ENCODE measurements at places on chromosomes 4 and X.
A peak's percentile ranks its signal among the peaks of the same experiment; 100 is the strongest.

DNA sequence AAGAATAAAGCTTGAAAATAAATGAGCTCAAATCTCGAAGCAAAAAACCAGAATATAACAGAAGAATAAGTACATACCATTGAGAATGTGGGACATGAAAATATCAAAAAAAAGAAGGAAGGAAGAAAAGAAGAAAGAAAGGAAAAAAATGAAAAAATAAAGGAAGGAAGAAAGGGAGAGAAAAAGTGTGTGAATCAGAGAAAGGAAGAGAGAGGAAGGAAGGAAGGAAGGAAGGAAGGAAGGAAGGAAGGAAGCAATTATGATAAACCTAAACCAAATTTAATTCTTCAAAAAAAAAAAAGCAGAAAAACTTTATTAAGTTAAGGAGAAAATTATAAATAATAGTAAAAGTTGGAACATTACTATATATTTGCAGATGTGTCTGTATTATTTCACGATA is 949.8 kb downstream of the NLGN4X start:
- no peak for DNase-seq

DNA sequence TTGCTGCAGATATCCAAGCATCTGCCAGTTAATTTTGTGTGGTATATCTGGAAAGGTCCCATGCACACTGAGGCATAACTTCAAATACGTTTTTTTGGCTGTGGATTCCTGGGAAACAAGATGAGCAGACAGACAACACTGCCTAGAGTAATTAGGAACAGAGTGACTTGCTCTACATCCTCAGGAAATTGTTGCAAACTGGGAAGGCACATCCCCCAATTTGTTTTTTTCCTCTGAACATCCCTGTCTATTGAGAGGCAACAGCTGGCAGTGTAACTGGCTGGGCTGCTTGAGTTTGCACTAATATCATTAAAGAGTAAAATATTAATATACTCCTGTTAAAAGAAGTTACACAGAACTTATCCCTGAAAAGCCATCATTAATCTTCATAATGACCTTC is 207.7 kb upstream of the SLIT2 start:
- no peak for DNase-seq

GRCh38 chr4:124833831-124834505 is 121.4 kb upstream of the ANKRD50 start:
- no peak for DNase-seq

DNA sequence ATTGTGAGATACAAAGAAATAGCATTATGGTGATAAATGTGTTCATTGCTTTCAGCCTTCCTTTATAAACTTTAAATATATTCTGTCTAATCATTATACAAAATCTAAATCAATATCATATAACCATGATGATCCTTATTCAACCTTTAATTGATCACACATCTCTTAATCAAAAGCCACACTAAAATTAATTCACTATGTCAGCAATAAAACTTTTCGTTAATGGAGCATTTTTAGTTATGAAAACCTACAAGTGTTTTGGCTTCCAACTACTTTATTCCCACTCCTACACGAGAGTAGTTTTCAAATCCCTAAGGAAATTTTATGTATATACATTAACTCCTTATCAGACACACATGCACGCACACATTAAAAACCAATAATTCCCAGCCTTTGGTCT is 530.2 kb downstream of the KCTD8 start:
- no peak for DNase-seq

DNA sequence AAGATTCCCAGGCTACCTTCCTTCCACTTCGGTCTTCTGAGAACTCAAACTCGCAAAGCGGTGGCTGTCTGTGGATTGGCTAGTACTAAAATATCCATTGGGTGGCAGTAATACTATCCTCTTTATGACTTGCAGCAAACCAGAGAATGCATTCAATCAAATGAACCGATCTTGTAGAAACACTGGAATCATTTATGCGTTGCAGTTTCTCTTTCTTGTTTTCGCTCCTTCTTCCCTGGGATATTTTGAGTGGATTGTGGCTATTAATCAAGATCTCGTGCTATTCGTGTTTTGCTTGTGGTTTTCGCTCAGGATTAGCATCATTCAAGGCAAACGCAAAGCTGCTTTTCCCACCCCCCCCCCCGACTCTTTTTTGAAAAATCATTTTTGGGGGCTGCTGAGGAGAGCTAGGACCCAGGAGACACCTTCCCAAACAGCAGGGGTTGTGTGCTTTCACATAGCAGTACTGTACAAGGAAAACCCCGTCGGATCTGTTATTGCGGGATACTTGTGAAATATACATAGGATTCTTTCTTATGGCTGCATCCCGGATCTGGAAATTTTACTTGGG is at the start of gene IL1RAPL1:
Gene IL1RAPL1, plus strand, starts transcription at position 466 of the 571 bp plus-strand sequence.
- DNase-seq = no peak

DNA sequence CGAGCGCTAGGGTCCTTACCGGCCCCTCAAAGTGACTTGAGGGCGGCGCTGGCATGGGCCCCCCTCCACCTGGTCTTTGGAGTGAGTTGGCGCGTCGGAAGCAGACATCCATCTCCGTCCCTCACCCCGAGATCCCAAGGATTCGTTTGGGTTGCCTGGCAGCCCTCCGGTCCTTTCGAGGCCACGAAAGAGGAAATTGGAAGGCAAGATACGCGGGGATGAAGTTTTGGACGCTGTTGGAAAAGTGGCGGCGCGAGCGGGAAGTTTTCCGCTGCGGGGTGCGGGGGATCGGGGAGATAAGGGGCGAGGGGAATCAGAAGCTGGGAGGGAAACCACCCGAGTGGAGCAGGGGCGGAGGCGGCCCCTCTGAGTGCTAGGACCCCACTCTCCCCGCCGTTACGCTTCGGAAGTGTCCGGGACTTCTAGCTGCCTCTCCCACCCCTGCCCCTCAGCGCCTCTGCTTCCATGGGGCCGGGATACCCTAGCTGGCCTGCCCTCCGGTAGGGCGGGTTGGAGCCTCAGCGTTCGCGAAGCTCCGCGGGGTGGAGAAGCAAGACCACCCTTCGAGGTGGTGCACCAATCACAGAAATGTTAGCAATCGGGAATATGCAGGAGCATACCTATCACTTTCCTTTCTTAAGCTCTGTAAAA is 57.8 kb downstream of the FRMPD3 start:
- DNase-seq = no peak

DNA sequence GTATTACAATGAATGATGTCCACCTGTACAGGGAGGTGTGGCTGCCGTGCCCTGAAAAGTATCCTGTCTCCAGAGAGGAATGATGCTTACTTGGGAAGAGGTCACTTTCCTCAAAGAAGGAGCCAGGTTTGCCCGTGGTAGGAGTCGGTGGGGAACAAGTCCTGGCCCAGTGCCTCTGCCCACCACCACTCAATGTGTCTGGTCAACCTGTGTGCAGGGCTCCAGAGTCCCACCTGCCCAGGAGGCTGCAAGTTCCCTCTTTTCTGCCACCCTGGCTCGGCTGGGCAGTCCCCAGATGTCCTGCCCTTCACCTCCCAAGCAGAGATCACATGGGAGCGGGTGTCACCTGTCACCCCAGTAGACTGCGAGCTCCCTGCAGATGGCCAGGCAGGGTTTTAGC is 75.4 kb upstream of the C4orf50 start:
- DNase-seq = no peak

- DNase-seq = no peak
These were observed 24.9 kb downstream of the GLRA2 start for GRCh38 chrX:14554131-14554715.

DNA sequence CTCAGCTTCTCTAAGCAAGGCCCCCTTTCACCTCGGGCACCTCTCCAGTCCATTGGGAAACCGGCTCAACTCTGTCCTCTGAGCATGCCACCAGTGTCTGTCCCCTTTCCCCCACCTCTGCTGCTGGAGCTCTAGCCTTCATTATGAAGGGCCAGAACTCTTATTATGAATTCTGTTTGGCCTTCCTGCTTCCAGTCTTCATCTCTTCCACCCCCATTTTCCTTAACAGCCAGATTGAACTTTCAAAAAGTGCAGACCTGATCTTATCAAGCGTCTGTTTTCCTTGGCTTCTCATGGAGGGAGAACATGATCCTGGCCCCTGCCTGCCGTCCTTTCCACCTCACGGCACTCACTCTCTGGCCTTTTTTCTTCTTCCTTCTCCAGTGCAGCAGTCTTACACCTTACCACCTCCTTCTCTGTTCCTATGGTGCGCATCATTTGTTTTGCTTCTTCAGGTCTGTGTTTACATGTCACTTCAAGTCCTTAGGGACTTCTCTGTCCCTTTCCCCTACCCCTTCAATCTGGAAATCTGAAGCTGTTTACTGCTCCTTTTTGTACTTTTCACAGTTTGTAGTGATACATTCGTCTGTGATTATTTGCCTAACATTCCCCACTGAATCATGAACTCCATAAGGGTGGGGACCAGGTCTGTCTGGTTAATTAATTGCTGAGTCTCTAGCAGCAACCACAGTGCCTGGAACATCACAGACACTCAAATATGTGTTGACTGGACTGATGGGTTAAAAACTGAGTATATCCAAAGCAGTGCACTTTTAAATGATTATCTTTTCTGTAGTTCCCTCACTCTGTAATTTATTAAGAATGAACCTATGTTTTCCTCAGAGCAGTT is 55.8 kb downstream of the FNIP2 start:
- DNase-seq = no peak

DNA sequence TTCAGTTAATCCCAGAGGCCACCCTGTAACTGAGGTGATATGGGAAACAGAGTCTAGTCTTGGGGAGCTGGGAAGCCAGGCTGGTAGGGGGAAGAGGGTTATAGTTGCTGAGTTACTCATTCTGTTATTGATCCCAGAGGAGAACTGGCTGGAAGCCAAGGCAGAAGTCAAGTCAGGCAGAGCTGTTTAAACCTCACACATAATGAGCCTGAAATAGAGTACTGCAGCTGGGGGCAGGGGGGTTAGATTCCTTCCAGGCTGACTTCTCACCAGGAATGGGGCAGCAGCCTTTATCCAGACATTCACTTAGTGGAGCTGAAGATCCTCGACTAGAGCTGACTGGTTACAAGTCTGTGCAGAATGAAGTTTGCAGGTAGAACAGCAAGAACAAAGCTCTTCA is 144.9 kb downstream of the C4orf33 start:
- no peak for DNase-seq

DNA sequence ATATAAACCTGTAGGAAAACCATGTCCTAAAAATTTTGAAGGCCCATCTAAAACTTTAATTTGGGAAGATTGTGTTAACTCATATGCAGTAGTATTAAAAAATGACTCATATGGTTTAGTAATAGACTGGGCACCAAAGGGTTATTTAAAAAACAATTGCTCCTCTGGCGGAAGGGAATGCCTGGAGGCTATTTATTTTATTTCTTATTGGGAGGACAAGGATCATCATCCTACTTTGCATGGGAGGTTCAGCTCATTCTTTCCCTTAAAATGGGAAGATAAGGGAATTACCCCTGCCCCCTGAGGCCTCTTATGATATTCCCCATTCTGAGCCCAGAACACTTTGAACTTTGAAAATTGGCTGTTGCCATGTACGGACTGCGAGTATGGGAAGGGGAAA is 29.7 kb upstream of the MGST2 start:
- DNase-seq = no peak

DNA sequence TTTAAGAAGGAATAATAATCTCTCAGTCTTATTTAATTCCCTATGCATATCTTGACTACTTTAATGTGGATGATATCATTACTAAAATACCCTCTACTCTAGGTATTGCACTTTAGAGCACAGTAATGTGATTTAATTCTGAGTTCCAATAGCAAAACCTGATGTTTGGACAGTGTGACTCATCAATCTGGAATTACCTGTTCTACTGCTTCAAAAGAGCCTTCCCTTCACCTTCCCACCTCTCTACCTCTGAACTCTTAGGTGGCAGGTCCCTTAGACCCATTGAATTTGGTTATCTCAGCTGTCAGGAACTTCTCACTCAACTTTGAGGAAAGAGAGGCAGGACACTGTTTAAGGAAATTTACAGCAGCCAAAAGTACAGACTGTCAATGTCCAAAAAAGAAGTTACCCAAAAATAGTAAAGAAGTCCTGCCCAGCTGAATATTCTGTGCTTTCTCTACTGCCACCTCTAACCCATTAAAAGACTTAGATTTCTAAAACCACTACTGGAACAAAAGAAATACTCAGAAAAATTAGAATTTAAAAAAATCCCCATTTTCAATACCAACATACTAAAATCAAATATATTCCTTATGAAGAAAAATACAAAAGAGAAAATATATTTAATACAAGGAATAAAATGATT is 123.1 kb upstream of the GPM6A start:
- DNase-seq = no peak

GRCh38 chr4:29653221-29653620 is 1066.9 kb upstream of the PCDH7 start:
- DNase-seq = no peak

GRCh38 chr4:45363931-45364330 is 637.6 kb upstream of the GNPDA2 start:
- DNase-seq = no peak

GRCh38 chr4:174255786-174256185 is 27.7 kb downstream of the FBXO8 start:
- DNase-seq = no peak

GRCh38 chr4:3864742-3865721 is 98.8 kb downstream of the ADRA2C start:
- no peak for DNase-seq

- DNase-seq = no peak
These were observed 55.2 kb downstream of the AREG start for GRCh38 chr4:74499986-74500781.

- no peak for DNase-seq
These were observed 3.2 kb downstream of the MAPK10 start for GRCh38 chr4:86356425-86357210.

GRCh38 chrX:13000301-13000811 is 25.4 kb downstream of the TMSB4X start:
- DNase-seq = peak; percentile 68

DNA sequence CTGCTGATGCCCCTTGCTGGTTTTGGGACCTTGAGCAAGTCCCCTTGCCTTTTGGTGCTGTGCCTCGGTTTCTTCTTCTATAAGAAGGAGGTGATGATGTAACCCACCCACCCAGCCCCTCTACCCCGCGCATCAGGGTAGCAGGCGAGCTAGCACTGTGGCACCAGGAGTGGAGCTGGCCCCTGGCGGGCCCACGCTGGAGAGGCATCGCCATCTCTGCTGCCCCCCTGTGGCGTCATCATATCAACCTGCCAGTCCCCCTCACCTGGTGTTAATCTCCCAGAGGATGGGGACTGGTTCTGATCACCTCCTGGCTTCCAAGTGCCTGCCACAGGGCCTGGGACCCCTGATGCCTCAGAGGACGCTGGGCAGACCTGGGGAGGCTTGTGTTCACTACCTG is 6.3 kb upstream of the SORCS2 start:
- no peak for DNase-seq

- DNase-seq = no peak
These were observed 110.5 kb downstream of the ANXA3 start for GRCh38 chr4:78661921-78662521.

- DNase-seq = no peak
These were observed 19.5 kb upstream of the SYTL5 start for GRCh38 chrX:37986893-37987292.

DNA sequence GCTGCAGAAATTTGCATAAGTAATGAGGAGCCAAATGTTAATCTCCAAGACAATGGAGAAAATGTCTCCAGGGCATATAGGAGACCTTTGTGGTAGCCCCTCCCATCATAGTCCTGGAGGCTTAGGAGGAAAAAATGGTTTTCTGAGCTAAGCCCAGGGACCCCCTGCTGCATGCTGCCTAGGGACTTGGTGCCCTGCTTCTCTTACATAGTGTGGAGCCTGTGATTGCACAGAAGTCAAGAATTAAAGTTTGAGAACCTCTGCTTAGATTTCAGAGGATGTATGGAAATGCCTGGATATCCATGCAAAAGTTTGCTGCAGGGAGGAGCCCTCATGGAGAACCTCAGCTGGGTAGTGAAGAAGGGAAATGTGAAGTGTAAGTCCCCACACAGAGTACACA is 379.4 kb upstream of the TACR3 start:
- DNase-seq = no peak

- DNase-seq = no peak
These were observed 17.4 kb upstream of the USP46 start for GRCh38 chr4:52676536-52676935.
